ENCODE measurements at places on chromosomes 1 and 21.

DNA sequence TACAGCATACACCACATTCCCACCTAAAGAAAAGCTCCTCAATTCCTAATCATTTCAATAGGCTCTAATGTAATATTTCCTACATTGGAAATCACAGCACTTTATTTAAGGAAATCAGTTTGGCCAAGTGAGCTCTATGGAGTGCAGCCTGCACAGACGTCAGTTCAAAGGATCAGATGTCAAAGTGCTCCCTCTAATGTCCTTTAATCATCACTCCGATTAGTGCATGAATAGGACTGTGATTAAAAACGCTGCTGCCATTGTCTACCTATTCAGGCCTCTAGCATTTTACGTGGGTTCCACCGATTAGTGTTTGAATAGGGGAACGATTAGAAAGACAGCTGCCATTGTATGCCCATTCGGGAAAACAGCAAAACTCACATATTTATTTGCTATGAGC lies 50.2 kb downstream of the DPYD start:
- DNase-seq, result no peak

DNA sequence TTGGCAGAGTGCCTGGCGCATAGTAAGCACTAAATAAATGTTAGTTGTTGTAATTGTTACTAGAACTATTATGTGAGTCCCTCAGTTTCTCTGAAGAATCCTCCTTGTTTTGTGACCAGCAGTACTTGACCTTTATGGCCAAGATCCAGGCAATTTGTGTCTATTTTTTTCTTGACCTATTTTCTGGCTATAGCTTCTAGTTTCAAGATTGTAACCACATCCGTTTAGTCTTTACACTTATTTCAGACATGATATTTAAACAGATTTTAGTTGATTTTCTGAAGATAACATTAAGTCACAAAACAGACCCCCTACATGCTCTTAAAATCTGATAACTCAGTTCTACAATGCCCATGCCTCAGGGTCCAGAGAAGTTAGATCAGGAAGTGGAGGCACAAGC lies 50.3 kb downstream of the CDC7 start:
- DNase-seq, result no peak

DNA sequence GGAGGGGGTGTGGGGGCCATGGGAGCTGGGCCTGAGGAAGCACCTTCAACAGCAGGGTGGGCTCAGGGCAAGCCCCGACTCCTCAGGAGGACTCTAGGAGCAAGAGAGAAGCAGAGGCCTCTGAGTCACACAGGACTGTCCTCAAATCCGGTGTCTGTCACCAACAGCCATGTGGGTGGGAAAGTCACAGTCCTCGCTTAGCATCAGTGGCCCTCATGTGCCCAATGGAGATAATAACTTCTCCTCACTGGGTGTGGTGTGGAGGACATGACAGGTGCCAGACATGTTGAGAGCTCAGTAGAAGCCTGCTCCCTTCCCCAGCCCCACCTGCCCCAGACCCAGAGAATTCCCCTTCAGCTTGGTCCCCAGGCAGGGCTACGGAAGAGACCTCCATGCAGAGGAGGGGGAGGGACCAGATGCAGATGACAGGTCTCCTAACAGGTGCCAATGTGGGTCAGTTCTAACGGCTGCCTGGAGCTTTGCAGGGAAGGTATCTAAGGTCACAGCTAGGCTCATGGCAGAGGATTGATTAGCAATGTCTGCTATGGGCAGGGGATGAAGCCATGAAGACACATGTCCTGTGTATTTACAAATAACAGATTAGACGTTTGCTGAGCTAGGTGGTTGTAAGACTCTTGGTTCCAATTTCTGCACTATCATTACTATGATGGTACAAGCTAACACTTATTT lies 30.2 kb downstream of the TTC39A start:
- no peak for DNase-seq

DNA sequence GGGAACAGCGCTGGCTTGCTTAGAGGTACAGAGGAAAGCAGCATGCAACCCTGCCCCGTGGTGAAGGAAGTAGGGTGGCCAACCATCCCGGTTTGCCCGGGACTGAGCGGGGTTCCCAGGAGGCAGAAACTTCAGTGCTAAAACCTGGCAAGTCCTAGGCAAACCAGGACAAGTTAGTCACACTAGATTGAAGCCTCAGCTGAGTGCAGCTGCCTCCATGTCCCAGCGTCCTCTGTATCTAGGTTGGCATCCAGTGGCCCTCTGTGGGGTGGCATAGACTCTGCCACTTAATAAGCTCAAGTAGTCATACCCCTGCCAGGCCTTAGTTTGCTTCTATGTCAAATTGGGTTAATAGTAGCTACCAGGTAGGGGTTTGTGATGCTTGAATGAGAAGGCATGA lies 67.1 kb downstream of the ATP2B4 start:
- no peak for DNase-seq

DNA sequence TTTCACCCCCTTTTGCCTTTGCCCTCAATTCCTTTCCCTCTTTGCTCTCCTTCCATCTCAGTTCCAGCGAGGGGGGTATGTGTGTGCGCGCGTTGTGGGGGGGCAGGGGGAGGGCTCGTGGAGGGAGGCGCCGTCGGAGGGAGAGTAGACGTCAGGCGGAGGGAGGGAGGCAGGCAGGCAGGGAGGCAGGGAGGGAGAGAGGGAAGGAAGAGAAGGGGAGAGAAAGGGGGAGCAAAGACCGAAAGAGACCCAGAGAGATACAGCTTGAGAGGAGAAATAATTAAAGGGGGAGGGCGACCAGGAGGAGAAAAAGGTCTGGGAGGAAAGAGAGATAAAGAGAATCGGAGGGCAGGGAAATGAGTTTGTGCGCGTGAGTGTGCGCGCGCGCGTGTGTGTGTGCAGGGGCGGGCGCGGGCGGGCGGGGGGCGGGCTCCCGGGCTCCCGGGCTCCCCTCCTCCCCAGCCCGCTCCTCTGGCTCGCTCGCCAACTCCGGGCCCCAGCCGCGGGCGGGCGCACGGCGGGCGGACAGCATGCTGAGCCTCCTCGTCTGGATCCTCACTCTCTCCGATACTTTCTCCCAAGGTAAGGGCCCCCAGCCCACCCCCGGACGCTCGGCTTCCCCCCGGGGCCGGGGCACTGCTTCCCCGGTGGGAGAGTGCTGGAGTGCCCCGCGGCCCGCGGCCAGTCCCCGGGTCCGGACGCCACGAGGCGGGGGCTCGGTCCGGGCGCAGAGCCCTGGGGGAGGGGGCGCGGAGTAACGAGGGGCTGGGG lies at the start of gene KIRREL1:
Gene KIRREL1, plus strand, starts transcription at position 499 of the 771 bp plus-strand sequence. Its CDS starts 32 bp downstream, at position 531.
- DNase-seq, result no peak

DNA sequence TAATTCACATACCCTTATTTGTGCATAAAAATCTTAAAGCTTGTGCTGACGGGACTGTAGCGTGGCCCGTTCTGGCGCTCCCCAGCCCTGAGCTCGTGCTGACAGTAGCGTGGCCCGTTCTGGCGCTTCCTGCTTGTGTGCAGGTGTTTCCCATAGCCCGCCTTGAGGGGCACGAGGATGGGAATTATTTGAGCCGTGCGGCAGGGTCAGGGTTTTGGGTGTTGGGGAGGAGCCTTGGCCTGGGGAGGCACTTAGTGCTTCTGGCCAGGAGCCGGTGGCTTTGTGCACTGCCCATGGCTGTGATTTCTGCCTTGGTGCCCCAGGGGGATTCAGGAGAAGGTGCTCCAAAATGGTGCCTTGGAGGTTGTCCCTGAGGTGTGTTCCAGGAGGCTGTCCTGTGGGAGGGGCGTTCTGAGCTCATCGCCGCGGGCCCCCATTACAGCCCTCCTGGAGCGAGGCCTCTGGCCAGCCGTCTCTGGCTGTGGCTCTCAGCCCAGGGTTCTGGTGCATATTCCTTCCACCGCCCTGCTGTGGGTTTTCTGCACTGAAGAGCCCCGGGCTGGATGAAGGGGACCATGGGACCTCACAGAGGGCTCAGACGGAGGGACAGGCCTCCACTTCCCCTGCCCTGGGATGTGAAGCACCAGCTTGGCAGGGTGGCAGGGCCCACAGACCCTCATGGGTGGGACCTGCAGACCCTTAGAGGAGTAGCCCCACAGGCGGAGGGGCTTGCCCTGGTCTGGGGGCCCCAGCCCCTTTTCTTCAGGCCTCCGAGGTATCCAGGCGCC lies 6.6 kb downstream of the SLX9 start:
- no peak for DNase-seq

DNA sequence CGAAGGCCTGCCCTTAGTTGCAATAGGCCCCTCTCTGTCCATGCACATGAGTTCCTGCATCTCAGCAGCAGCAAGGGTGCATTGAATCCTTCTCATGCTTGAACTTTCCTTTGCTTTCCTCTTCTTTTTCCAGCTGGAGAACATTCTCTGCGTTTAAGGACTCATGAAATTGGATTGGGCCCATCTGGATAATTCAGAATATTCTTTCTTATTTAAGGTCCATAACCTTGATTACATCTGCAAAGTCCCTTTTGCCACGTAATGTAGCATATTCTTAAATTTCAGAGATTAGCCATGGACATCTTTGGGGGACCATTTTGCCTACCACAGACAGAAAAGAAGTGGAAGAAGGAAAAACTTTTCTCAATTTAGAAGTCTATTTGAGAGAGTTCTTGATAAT lies 159.7 kb upstream of the C21orf91 start:
- no peak for DNase-seq

DNA sequence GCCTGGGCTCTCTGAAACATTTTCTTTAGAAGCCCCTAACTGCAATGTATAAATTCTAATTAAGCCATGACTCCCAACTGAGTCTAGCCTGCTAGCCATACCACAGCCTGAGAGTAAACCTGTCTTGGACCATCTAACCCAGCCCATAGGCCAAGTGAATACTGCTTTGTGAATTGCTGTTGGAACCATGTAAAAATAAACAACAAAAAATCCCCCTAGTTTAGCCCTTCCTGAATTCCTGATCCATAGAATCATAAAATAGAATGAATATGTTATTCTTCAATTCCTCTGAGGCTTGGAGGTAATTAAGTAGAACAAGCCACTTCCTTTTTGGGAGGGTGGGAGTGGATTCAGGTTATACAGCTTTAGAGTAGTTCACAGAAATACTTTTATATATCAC lies 1496.4 kb downstream of the MRPL39 start:
- no peak for DNase-seq

- DNase-seq, result no peak
Observed at GRCh38 chr1:3733883-3734589, 18.2 kb upstream of the CCDC27 start.

DNA sequence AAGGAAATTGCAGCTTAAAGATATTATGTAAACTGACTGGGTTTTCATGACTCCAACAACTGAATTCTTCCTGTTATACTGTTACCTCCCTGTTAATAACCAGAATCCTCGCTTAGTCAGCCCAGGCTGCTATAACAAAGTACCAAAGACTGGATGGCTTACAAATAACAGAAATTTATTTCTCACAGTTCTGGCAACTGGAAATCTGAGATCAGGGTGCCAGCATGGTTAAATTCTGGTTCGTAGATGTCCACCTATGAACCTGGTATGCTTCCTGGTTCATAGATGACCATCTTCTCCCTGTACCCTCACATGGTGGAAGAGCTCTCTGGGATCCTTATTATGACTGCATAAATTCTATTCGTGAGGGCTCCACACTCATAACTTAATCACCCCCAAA lies 8.1 kb upstream of the TCHHL1 start:
- DNase-seq, result no peak

- no peak for DNase-seq
Observed at GRCh38 chr1:48869116-48869893, 92.6 kb upstream of the BEND5 start.

DNA sequence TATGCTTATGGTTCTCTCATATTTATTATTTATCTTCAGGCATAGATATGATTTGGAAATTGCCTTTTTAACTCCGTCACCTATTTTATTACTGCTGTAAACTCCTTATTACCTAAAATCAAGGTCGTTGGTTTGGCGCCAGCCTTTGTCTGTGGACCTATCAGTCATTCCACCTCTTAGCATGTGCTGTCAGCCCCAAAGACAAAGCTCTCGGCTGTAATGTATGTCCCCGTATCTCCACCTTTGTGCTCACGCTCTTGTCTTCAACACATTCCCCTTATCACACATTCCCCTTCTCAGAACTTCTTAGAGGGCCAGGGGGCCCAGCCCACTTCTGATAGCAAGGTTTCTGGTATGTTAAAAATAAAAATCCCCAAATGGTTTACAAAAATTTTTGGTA lies 342.2 kb downstream of the RYR2 start:
- no peak for DNase-seq

Data from CD14-positive monocyte (primary cell).